Activated naive CD8-positive, alpha-beta T cell treated with anti-CD3 and anti-CD28 coated beads, Interleukin-2, amount 50 U/mL, for 16 hours (primary cell): ENCODE measurements at places on chromosomes 7 and 10.

DNA sequence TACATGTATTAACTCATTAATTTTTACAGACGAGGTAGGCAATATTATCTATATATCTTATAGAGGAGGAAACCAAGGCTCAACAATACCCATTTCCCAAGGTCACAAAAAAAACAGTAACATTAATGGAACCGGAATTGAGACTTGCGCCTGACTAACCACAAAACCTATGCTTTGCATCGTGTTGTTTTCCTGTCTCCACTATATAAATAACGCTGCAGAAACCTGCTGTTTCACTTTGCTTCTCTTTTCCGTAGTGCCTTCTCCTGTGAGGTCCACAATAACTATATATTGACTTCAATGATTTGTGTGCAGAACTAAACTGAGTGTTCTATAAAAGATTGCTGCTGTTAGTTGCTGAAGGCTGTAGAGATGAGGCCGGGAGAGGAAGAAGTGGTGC is 97.7 kb upstream of the RPA3 start:
- DNase-seq, result no peak

DNA sequence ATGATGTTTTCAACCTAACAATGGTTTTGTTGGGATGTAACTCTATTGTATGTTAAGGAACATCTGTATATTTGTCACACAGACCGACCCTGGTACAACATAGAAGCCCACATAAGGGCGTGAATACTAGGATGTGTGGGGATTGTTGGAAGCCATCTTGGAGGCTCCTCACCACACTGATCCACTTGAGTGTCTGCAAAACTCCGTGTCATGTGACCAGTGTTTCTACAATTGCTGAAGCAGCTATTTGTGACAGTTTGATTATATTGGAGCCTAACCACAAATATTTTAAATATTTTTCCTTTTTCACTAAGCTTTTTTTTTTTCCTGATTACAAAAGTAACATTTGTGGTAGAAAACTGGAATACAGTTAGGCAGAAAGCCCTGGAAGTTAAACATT is 27.9 kb downstream of the RALA start:
- DNase-seq, result no peak

DNA sequence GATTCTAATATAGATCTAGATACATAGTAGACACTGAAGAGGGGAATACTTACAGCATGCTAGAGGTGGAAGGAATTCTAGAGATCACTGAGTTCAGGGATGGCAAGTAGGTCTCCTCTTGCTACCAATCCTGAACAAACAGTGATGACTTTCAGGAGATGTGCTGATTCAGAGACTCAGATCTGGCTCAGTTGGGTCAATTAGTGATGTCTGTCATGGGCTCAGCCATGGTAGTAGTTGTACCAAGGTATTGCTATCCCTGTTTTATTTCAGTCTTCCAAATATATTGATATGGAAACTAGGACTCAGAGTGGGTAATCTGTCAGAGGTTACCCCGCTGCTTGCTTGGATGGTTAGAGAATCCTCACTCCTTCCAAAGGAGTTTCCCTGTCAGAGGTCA is 38.5 kb downstream of the UNC5B start:
- DNase-seq, result no peak

- no peak for DNase-seq
Measured at GRCh38 chr7:149856583-149856982, 17.2 kb upstream of the ATP6V0E2 start.

DNA sequence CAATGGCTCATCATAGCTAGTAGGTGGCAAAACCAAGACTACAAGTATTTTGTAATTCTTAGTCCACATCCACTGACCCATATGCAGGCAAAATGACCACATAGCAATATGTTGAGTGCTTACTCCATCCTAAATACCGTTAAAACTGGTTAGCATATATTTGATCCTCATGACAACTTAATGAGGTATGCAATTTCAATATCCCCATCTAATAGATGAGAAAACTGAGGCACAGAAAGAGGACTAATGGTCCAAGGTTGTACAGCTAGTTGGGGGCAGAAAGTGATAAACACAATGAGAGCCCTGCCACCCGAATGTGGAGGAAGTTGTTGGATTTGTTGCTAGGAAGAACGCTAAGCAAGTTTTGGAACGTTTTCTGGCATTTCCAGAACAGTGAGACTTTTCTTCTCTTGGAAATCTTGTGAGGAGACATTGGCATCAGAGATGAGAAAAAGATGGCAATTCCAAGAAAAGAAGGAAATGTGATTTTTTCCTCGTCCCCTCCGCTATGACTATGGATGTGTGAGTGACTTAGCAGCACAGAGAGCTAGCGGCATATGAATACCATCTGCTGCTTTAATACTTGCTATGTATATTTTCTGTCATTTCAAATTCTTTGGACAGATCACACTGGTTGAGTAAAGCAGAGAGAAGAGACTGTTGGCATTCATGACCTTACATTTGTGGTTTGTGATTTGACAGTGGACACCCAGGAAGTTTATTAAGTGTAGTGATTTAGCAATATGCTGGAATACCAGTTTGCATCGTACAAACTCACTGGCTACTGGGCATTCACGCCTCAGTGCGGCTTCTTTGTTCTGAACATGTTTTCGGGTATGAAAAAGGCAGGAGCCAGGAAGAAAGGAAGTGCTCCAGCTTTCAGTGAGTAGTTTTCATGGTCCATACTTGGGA is 51.5 kb downstream of the NRCAM start:
- no peak for DNase-seq

DNA sequence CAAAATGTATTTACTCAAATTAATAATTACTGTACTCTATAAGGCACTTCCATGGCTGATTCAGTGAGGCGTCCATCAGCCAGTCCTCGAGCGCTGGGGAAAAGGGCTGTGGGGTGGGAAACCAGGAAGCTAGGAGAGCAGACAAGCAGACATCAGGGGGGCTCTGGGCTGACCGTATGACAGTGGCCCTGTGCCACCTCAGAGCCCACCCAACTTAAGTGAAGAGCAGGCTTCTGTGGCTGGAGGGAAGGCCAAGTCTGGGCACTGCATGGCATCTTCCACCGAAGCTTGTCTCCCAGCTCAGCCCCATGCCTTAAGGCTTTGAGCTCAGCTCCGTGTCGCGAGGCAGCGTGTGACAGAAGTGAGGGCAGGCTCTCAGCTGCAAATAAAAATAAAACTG is 464.5 kb upstream of the ZMIZ1 start:
- DNase-seq, result no peak

DNA sequence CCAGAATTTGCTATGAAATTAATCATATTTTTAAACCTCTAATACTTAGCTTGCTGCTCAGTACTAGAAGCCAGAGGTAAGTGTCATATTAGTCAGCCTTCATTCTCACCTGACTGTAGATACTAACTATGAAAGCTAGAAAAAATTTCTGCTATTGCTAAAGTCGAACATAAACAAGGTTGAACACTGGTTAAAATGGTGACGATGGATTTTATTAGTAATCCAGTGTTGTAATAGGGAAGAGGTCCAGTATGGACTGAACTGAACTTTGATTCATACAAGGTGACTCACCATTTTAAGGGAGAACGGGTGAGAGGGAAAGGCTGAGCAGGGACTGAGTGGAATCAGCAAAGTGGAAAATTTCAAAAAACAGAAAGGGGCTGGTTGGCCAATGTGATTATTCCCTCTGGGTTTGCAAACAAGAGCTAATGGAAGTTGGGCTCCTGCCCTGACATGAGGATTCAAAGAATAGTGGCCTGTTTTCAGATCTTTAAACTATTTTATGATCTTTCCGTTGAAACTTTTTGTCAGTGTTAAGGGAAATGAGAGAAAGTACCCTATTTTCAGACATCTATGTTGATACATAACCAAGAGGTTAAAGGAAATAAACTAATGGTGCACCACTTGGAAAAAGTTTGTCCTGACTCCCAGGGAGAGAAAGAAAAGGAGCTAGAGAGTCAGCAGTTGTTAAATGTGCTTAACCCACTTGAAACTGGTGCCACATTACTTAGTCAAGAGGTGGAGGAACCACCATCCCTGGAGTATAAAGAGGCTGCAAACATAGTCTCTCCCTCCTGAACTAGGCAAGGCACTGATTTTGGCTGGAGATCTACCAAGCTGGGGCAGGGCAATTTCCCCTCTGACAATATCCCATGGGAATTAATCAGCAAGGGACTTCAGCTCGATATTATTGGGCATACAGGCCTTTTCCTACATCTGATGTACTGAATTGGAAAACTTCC is 15.3 kb upstream of the AKR1C1 start:
- DNase-seq, result no peak

DNA sequence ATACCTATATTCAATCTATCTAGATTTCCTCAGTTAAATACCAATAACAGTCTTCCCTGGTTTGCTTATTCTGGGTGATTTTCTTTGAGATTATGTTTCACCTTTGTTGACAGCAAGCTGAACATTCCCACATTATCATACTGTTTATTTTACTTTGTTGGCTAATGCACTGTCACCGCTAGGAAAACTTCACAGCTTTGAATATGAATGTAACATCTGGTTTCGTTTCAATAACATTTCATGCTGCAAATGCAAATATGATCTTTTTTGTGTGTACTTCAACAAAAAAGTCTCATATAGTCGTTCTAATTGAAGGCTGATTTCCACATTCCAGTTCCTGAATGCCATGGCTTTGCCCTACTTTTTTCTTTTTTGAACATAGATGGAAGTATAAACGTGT is 946.3 kb upstream of the GHITM start:
- no peak for DNase-seq

DNA sequence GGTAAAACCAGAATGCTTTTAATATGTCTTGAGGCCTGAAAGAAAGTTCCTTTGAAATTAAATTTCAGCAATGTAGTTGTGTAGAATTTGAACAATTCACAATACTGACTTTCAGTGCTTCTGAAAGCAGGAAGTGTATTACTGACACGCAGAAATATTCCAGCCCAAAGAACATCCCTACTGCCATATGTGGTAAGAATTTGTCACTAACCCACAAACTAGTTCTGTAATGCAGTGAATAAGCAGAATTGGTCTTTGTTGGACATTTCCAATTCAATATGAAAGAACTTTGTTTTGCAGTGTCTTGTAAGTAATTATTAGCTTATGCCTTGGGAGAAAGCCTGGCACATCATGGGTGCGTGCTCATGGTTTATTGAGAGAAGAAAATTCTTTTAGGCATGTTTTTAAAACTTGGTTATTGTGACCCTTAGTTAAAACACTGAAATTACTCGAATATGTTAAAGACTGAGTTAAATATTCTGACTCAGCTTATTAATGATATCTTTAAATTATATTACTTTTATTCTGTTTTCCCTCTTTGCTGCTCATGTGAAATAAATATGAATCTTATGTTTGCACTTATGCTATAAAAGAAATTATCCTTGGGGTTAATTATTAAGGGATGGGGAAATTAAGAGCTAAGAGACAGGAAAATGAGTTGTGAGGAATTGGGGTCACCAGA is 33.4 kb downstream of the PTPN12 start:
- no peak for DNase-seq

- no peak for DNase-seq
Measured at GRCh38 chr7:69434398-69434815, 163.9 kb upstream of the AUTS2 start.

GRCh38 chr7:155234158-155234492 is 63.6 kb upstream of the INSIG1 start:
- DNase-seq, result no peak

DNA sequence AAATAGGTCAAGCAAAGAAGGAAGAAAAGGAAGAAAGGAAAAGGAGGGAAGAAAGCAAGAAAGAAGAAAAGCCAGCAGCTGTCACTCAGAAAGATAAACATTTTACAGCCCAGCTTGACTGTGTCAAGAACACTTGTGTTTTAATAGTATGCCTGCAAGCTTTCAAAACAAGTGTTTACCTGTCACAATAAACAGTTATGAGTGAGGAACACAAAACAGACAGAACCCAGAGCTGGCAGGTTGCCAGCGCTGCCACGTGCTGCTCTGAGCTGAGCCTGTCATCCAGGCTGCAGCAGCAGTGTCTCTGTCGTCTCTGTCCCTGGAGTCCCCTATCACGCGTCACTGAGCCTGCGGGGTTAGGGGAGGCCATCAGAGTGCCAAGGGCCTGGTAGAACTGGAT is 827.6 kb upstream of the AUTS2 start:
- DNase-seq, result no peak
